ENCODE measurements at places on chromosomes 4 and X. TPM values are rescaled to one million over a fixed set of nuclear protein-coding genes. Genes with fewer than 3 reads are reported as not detected.

- H3K4me3 ChIP-seq: no peak overlapping the region
- no peaks in the 10 kb centered on the region for H3K36me3 ChIP-seq
- H3K27me3 ChIP-seq: no peaks in the 10 kb centered on the region
- H3K27ac ChIP-seq: no peak overlapping the region
- no peak for DNase-seq
Measured at GRCh38 chrX:77640702-77641101, 145.3 kb downstream of the ATRX start.

GRCh38 chr4:13464973-13465372 is 19.2 kb downstream of the RAB28 start:
- no peaks in the 10 kb centered on the region for H3K4me1 ChIP-seq
- no peak overlapping the region for H3K4me3 ChIP-seq
- no peak for DNase-seq

DNA sequence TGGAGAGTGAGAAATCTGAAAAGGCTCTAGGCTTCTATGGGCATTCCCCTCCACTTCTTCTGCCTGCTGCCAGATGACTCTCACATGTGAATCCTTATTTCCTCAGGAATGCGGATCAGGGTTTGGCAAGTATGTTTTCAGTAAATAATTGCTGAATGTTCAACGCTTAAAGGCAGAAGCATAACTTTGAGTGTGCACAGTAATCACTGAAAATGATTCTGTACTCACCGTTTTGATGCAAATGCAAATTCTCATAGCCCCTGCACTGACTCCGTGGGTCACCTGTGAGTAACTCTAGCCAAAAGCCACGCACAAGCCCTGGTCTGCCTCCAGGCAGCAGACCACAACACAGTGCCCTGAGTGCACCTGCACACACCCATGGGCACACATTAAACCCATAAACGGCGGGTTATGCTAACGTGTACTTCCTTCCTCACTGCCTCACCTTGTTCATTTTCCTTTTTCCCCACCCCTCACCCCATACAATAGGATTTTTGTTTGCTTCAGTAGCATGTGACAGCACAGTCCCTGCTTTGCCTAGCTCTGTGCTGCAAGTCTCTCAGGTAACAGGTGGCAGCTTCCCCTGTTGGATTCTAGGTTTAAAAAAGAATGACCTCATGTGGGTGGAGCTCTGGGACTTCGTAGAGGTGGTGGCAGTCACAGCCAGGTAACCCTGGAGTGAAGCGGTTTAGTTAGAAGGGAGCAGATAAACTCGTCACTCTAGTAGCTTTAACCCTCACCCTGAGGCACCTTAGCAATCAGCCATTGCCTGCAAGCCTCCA is at the start of gene ARHGEF38:
Gene ARHGEF38 (plus strand): TSS at position 656 of the 782 bp plus-strand sequence. CDS start 146 bp downstream, outside the sequence.
- no peak within 1 kb of the TSS for H3K27ac ChIP-seq
- no peaks in the 10 kb centered on the region for H3K36me3 ChIP-seq
- H3K4me1 ChIP-seq: no peaks in the 10 kb centered on the region
- H3K27me3 ChIP-seq: no peaks in the 10 kb centered on the region

- no peaks in the 10 kb centered on the region for H3K36me3 ChIP-seq
- H3K27ac ChIP-seq: no peak overlapping the region
- DNase-seq: no peak
- no peaks in the 10 kb centered on the region for H3K27me3 ChIP-seq
Measured at GRCh38 chrX:14899607-14900006, 26.4 kb downstream of the MOSPD2 start.

GRCh38 chr4:153850533-153851280 is 61.8 kb upstream of the SFRP2 start:
- H3K36me3 ChIP-seq: no peaks in the 10 kb centered on the region
- H3K27ac ChIP-seq: no peak overlapping the region
- no peak for DNase-seq

GRCh38 chr4:173501592-173502150 is 28.4 kb downstream of the HAND2 start:
- H3K36me3 ChIP-seq: no peaks in the 10 kb centered on the region
- DNase-seq: no peak
- H3K27ac ChIP-seq: no peak overlapping the region
- no peaks in the 10 kb centered on the region for H3K4me1 ChIP-seq

GRCh38 chrX:13257223-13258051 is 62.4 kb downstream of the ATXN3L start:
- no peak overlapping the region for H3K4me3 ChIP-seq
- no peak overlapping the region for H3K27ac ChIP-seq
- no peak for DNase-seq
- H3K27me3 ChIP-seq: no peaks in the 10 kb centered on the region
- H3K4me1 ChIP-seq: no peaks in the 10 kb centered on the region
- H3K36me3 ChIP-seq: no peaks in the 10 kb centered on the region

GRCh38 chr4:102543030-102543928 is 42.1 kb downstream of the NFKB1 start:
- H3K4me1 ChIP-seq: no peaks in the 10 kb centered on the region
- H3K27me3 ChIP-seq: no peaks in the 10 kb centered on the region
- H3K27ac ChIP-seq: no peak overlapping the region
- H3K36me3 ChIP-seq: no peaks in the 10 kb centered on the region
- DNase-seq: no peak

GRCh38 chr4:142365391-142365790 is 480.7 kb downstream of the INPP4B start:
- H3K27me3 ChIP-seq: no peaks in the 10 kb centered on the region
- no peak for DNase-seq
- H3K36me3 ChIP-seq: no peaks in the 10 kb centered on the region
- H3K4me1 ChIP-seq: no peaks in the 10 kb centered on the region

GRCh38 chr4:172344308-172344938 is 531.2 kb downstream of the GALNTL6 start:
- no peak overlapping the region for H3K27ac ChIP-seq
- no peaks in the 10 kb centered on the region for H3K36me3 ChIP-seq
- H3K4me1 ChIP-seq: no peaks in the 10 kb centered on the region
- DNase-seq: no peak
- no peak overlapping the region for H3K4me3 ChIP-seq

- H3K4me3 ChIP-seq: no peak overlapping the region
- no peak overlapping the region for H3K27ac ChIP-seq
- no peaks in the 10 kb centered on the region for H3K4me1 ChIP-seq
- no peaks in the 10 kb centered on the region for H3K27me3 ChIP-seq
- DNase-seq: no peak
Measured at GRCh38 chr4:153217440-153217839, 13.2 kb downstream of the TRIM2 start.

DNA sequence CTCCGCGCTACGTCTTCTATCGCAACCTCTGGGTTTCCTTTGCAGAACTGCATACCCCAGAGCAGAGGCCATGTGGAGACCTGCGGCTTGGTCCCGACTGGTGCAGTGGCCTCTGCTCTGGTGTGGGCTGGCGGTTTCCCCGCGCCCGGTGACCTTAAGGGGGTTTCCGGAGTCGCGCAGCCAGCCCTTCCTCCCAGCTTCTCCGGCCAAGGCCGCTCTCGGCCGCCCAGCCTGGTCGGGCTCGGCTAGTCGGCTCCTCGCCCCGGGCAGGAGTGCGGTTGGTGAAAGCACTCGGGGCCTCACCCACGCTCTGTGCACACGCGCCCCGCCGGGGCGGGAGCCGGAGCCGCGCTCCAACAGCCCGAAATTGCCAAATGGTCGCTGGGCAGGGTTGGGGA is 84.9 kb downstream of the BCOR start:
- H3K27ac ChIP-seq: peak overlapping the region; percentile 86
- no peaks in the 10 kb centered on the region for H3K36me3 ChIP-seq
- H3K4me1 ChIP-seq: peaks cover 4% of the 10 kb centered on the region
- no peak for DNase-seq

- no peaks in the 10 kb centered on the region for H3K36me3 ChIP-seq
- no peak for DNase-seq
- no peaks in the 10 kb centered on the region for H3K27me3 ChIP-seq
- H3K27ac ChIP-seq: no peak overlapping the region
Measured at GRCh38 chr4:23500894-23501449, 388.9 kb downstream of the PPARGC1A start.

DNA sequence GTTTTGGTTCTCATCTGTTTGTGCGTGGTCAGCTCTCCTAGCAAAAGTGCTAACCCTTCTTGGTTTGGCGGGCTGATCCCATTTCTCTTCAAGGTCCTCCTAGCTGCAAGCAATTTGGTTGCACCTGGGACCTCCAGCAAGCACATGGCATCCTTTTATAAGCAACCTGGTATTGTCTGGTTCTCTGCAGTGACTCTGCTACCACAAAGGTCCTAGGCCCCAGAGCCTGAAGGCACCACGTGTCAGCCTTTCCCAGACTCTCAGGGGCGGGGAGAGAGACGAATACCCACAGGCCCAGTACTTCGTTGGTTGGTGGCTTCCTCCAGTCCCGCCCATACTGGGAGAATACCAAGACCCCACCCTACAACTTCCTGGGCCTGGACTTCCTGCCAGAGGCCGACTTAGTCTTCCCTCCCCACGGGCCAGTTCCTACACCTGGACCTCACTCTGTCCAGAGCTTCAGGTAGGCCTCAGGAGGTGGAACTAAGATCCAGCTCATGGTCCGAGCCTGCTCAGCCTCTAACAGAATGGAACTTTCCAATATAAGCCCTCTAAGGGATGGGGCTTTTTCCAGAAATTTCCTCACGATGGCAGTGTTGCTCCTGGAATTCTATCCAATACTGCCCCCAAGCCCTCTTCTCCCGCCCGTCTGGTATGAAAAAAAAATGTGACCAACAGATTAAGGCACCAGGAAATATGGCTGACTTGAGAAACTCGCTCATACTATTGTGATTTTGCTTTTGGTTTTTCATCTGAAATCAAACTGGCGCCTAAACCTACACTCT is 192.5 kb upstream of the STK26 start:
- H3K36me3 ChIP-seq: no peaks in the 10 kb centered on the region
- H3K4me1 ChIP-seq: peaks cover 2% of the 10 kb centered on the region
- H3K27me3 ChIP-seq: no peaks in the 10 kb centered on the region
- no peak overlapping the region for H3K27ac ChIP-seq
- DNase-seq: peak; percentile 75
- no peak overlapping the region for H3K4me3 ChIP-seq

- H3K4me1 ChIP-seq: no peaks in the 10 kb centered on the region
- H3K4me3 ChIP-seq: no peak overlapping the region
- no peak for DNase-seq
- no peak overlapping the region for H3K27ac ChIP-seq
Measured at GRCh38 chr4:53040851-53041250, 178.7 kb downstream of the RASL11B start.

GRCh38 chr4:182427554-182427953 is 184.4 kb downstream of the TENM3 start:
- no peak overlapping the region for H3K27ac ChIP-seq
- DNase-seq: no peak
- H3K4me1 ChIP-seq: no peaks in the 10 kb centered on the region
- H3K27me3 ChIP-seq: no peaks in the 10 kb centered on the region

- no peaks in the 10 kb centered on the region for H3K4me1 ChIP-seq
- no peak for DNase-seq
- H3K27me3 ChIP-seq: no peaks in the 10 kb centered on the region
- H3K27ac ChIP-seq: no peak overlapping the region
Measured at GRCh38 chr4:102247041-102247440, 98.2 kb downstream of the SLC39A8 start.

DNA sequence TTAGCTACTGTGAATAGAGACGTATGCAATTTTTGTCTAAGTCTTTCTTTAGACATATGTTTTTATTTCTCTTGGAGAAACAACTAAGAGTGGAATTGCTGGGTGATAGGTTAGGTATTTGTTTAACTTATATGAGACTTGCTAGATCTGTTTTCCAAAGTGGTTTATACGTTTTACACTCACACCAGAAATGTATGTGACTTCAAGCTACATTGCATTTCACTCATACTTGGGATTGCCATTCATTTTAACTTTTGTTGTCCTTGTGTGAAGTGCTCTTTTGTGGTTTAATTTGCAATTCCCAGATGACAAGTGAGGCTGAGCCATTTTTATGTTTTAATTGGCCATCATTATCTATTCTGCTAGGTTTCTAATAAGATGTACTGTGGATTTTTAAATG is 817.2 kb downstream of the GLUD2 start:
- no peak overlapping the region for H3K27ac ChIP-seq
- no peaks in the 10 kb centered on the region for H3K36me3 ChIP-seq

- H3K27me3 ChIP-seq: no peaks in the 10 kb centered on the region
- H3K4me1 ChIP-seq: no peaks in the 10 kb centered on the region
- no peak overlapping the region for H3K4me3 ChIP-seq
Measured at GRCh38 chr4:111854494-111855087, 290.7 kb upstream of the FAM241A start.

DNA sequence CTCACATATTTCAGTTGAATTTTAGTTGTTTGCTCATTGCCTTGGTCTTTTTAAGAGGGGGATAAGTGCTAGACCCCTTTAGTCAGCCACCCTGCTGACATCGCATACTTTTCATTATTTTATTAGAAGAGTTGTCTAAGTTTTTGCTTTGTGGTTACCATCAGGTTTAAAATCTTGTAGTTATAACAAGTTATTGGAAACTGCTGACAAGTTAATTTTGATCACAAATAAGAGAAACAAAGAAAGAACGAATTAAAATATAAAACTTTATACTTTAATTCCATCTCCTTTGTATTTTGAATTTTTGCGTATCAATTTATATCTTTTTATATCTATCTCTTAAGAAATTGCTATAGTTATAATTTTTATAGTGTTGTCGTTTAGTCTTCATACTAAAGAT is 679.7 kb downstream of the TECRL start:
- no peak overlapping the region for H3K27ac ChIP-seq
- H3K4me3 ChIP-seq: no peak overlapping the region
- no peaks in the 10 kb centered on the region for H3K36me3 ChIP-seq
- no peaks in the 10 kb centered on the region for H3K4me1 ChIP-seq
- DNase-seq: no peak

DNA sequence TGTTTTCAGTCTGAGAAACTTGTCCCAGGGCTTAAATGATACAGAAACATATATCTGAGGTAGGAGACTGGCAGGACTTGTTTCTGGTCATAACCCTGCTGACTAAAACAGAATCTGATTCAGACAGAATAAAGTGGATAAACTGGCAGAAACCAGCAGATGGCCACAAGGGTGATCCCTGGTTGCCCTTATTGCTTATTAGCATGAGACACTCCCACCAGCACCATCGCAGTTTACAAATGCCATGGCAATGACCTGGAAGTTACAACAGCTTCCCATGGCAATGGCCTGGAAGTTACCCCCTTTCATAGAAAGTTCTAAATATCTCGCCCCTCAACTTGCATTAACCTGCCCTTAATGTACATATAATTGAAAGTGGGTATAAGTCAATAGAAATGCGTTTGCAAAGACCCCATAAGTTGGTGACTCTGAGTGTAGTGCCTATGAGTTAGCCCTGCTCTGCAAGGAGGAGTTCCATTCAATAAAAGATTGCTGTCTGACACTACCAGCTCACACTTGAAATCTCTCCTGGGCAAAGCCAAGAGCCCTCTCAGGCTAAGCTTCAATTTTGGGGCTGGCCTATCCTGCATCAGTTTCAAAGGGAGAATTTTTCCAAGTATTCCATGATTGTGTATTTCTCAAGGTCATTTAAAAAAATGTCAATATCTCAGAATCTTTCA is 52.9 kb upstream of the PAGE5 start:
- no peaks in the 10 kb centered on the region for H3K4me1 ChIP-seq
- H3K4me3 ChIP-seq: no peak overlapping the region
- no peak for DNase-seq

- H3K4me3 ChIP-seq: no peak overlapping the region
- no peaks in the 10 kb centered on the region for H3K36me3 ChIP-seq
- no peak for DNase-seq
- H3K4me1 ChIP-seq: no peaks in the 10 kb centered on the region
- H3K27ac ChIP-seq: no peak overlapping the region
Measured at GRCh38 chr4:166977596-166977995, 256.7 kb downstream of the SPOCK3 start.

Gene GLRB
- total RNA-seq: 1.6 TPM

Gene SPANXN3
- total RNA-seq: not detected

Gene RPA4
- 3.7 TPM for total RNA-seq

Gene PHF8
- total RNA-seq: 39.7 TPM

Gene SLC10A6
- total RNA-seq: 0.25 TPM

Gene DKK2
- total RNA-seq: 2.1 TPM

Gene RTL3
- not detected for total RNA-seq

Gene KLKB1
- total RNA-seq: 1.6 TPM

Gene TEX13B
- total RNA-seq: not detected

Gene CT45A5
- total RNA-seq: not detected

Gene RAB9B
- 23.8 TPM for total RNA-seq

Gene PAGE2B
- not detected for total RNA-seq

Gene SPOCK3
- total RNA-seq: 0.50 TPM
